PC-3 (cell line): ENCODE measurements at places on chromosomes 6 and 20. TPM values are rescaled to one million over a fixed set of nuclear protein-coding genes. Genes with fewer than 3 reads are reported as not detected.

GRCh38 chr20:24048024-24048611 lies 59.5 kb upstream of the GGTLC1 start:
- no peak for DNase-seq

Gene GLP1R
- not detected in 2 replicates for total RNA-seq

Gene ZNF831
- total RNA-seq, result not detected in 2 replicates

Gene SEMG1
- not detected in 2 replicates for total RNA-seq

DNA sequence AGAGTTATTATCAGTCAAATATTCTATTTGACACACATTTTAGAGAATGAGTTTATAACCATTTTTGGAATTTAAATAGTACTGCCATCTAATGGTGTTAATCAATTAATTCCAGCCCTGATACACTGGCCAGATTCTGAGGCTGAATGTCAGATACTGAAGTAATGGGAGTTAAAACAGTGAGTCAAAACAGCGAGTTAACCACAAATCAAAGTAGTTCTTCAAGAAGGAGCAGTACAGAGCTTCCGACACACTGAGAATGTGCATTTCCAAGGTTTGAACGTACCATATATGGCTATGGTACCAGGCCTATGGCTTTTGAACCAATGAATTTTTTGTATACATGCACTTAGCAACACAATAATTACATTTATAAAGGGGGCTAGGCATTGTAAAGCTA lies 11.3 kb upstream of the CEP43 start:
- DNase-seq, result no peak

DNA sequence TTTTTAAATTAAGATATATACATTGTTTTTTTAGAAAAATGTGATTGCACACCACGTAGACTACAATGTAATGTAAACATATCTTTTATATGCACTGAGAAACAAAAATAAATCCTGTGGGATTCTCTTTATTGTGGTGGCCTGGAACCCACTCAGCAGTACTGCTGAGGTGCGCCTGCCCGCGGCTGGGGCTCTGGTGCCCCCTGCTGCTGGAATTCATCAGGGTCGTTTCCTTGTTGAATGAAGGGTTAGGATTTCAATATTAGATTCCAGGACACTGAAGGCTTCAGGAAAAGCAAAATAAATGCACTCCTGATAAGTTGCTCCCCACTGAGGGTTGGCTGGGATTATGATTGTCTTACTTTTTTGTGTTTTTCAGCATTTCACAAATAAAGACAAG lies 175.8 kb upstream of the GGTLC1 start:
- DNase-seq, result peak; percentile 46

- no peak for DNase-seq
Measured at GRCh38 chr20:43540673-43541060, 18.2 kb upstream of the SGK2 start.

DNA sequence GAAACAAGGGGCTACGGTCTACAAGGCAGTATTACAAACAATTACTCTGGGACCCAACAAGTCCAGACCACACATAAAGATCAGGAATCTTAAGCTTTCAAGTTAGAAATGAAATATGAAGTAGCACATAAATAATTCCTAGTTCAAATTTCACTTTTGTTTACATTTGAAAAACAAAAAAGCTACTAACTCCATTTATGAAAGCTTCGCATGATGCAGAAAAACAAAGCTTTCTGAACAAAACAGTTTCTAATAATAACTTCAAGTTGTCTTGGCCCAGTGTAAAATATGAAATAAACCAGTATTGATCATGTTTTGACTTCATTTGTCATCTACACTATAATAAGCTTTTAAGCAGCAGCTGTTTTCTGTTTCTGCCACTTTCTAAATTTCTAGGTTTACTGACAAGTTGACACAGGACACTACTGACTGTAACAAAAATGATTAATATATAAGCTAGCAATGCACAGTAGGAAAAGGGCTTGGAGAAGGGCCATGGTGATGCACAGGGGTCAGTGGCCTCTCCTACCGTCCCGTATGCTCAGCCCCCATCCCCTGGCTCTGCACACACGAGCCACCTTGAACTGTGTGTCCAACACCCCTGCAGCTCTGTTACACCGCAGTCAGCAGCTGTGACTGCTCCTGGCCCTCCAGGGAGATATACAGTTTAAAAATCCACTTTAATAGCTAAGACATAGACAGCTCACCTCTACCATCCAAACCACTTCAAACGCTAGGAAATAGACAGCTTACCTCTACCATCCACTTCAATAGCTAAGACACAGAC lies 13.3 kb upstream of the RAB22A start:
- DNase-seq, result no peak

Gene LTB
- 1.5 TPM in 1 of 2 replicates, not detected in the other for total RNA-seq

DNA sequence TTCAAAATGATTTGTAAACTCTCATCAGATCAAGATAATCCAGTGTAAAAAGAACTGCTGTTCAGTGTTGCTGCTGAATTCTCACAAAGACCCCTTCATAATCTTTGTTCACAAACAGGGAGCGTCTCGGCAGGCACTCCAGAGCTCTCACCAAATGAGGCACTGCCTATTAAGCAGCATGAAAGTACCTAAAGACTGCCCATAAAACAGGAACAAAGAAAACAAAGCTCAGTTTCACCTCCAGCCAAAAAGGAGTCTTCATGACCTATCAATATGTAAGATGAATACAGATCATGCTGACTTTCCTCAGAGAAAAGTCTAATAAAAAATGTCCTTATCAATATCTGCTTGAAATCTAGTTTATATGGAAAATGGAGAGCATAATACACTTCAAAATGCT lies 41.8 kb downstream of the GPR63 start:
- DNase-seq, result no peak

Gene STX16
- 44.2 and 47.1 TPM in 2 replicates for total RNA-seq

Gene FNDC1
- not detected in 2 replicates for total RNA-seq

Gene ARMH2
- total RNA-seq, result not detected in 2 replicates

DNA sequence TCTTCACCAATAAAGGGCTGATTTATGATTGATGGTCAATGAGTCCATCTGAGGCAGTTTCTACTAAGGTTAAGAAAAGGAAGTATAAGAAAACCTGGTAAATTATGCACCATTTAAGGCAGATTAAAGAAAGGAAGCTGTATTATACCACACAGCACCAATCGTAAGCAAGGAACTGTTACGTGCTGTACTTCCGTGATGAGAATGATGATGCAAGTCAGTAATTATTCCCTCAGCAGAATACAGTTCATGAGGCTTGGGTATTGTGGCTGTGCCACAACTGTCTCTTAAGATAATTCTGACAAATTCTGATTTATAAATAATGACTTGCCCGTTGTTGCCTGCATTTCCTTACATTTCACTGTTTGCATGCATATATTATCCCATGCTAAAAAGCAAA lies 699.0 kb downstream of the HDGFL1 start:
- no peak for DNase-seq

GRCh38 chr6:108902382-108902792 lies 54.2 kb downstream of the ARMC2 start:
- peak; percentile 23 for DNase-seq

DNA sequence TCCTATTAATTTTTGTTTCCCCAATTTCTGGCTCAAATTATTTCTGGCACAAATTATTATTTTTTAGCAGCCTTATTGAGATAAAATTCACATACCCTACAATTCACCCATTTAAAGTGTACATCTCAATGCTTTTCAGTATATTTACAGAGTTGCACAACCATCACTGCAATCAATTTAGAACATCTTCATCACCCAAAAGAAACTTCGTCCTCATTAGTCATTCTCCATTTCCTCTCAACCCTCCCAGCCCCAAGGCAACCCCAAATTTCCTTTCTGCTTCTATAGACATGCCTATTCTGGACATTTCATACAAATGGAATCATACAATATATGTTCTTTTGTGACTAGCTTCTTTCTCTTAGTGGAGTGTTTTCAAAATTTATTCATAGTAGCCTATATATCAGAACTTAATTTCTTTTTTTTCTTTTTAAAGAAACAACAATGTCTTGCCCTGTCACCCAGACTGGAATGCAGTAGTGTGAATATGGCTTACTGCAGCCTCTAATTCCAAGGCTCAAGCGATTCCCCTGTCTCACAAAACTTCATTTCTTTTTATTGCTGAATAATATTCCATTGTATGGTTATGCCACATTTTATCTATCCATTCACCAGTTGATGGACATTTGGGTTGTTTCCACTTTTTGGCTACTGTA lies 84.5 kb downstream of the DNAH8 start:
- peak; percentile 84 for DNase-seq

DNA sequence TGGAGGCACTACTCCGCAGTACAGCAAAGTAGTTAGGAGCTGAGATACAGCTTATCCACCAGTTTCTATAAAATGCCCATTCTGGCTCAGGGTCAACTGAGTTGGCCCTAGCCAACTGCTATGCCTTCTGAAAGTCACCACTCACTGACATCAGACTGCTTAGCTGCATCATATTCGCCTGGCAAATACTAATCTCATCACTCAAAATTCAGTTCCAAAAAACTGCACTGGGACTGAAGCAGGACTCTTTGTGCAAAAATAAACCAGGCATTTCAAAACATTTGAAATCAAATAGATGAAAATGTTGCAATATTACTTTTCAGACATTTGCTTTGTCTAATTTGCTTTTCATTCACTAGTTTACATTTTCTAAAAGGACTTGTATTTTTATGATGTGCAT lies 230.0 kb downstream of the ALDH8A1 start:
- DNase-seq, result no peak

DNA sequence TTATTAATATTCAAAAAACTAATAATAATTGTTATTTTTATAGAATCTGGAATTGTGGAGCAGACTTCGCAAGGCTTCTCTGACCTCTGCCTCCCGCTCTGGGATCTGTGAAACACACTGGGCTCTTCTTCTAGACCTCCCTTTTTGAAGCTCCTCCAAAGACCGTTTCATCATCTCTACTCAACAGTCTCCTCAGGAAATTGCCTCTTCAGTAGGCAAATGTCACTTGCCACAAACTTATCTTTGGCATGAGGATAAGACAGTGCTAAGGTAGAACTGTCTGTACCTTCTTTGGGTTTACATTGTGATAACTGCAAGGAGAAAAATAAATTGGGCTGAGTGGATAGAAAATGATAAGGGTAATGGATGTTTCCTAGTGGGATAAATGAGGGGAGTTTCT lies 2.3 kb upstream of the MAS1L start:
- DNase-seq, result no peak

- peak; percentile 25 for DNase-seq
Measured at GRCh38 chr20:45934046-45934585, 367 bp upstream of the PCIF1 start.

DNA sequence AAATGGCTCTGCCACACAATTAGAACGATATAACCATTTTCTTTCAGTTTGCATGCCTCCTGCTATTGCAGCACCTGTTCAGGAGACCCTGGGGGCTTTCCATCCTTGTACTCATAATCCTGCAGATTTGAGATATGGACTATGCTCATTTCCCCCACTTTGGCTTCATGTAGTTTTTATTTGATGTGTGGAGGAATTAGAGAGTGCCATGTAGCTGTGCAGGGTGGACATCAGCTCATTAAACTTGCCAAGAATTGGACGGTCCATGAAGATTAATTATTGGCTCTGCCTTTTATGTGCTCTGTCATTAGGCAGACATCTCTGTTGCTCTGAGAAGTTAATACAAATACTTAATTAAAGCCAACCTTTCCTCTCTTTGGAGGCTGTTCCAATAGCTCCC lies 66.2 kb upstream of the CD83 start:
- no peak for DNase-seq

Gene LYRM4
- total RNA-seq, result 18.6 and 27.7 TPM in 2 replicates

DNA sequence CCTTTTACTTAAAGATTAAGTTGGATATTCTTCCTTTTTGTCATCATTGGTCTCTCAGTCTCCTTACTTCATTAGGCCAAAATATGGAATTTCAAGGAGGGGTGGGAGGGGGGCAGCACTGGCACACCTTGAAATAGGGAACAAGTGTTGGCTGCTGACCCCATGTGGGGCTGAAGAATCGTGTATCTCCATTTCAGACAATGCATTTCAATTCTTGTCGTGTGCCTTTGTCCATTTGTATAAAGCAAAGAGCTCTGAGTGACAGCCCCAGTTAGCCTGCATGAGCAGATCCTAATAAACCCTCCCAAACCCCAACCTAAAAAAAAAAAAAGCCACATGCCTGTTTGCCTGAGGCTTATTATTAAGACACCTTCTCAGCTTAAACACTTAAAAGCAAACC lies 1.0 kb upstream of the TFAP2D start:
- DNase-seq, result no peak

DNA sequence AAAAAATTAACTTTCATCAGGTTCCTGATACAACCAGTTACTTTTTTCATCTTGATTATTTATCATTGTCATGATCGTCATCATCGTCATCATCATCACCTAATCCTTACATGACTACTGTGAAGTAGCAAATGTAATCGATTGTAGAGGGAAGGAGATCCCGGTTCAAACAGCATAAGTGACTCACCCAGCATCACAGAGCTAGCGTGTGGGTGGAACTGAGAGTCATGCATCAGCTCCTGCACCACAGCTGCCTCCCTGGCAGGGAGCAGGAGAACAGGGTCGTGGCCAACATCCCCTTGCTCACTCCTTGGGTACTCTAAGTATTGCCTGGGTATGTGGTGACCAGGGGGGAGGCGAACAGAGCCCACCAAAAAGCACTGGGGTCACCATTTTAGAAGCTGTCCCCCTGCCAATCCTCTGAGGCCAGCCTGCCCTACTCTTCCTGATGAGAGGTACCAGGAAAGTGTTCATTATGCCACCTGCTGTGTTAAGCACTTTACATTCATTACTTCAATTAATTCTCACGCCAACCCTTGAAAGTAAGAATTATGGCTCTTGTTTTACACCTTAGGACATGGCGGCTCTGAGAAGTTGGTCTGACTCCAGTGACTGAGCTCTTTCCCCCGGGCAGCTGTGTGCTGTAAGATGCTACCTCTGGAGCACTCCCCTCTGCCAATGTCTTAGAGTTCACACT lies 425.2 kb downstream of the CD83 start:
- peak; percentile 64 for DNase-seq

GRCh38 chr6:169269180-169270076 lies 15.8 kb upstream of the THBS2 start:
- peak; percentile 7 for DNase-seq

GRCh38 chr20:4830696-4831095 lies 109.0 kb downstream of the PRND start:
- no peak for DNase-seq

Gene PLAGL1
- 10.9 and 14.4 TPM in 2 replicates for total RNA-seq

Gene SAMD10
- total RNA-seq, result 7.4 and 13.4 TPM in 2 replicates

GRCh38 chr6:38512211-38512610 lies 127.5 kb downstream of the BTBD9 start:
- DNase-seq, result no peak

Gene CDKN1A
- total RNA-seq, result 79.5 and 91.5 TPM in 2 replicates

DNA sequence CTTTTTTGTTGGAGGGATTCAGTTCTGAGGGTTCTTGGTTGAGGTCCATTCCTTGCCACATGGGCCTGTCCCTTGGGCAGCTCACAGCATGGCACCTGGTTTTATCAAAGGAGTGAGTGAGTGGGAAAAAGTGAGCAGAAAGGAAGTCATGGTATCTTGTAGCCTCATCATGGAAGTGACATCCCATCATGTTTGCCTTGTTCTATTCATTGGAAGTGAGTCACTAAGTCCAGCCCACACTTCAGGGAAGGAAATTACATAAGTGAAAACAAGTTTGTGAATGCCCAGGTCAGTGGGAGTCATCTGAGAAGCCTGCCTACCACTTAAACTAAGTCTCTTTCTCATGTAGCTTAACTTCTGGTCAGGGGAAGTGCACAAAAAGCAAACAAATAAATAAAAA lies 32.8 kb upstream of the ZNFX1 start:
- peak; percentile 75 for DNase-seq
